ENCODE measurements at places on chromosomes 3 and 15.

- no peak for DNase-seq
These were observed 50.6 kb downstream of the SV2B start for GRCh38 chr15:91150502-91151160.

- DNase-seq, result no peak
These were observed 17.9 kb downstream of the FAM174B start for GRCh38 chr15:92637626-92638025.

GRCh38 chr3:188539037-188539436 lies 385.1 kb downstream of the LPP start:
- no peak for DNase-seq

DNA sequence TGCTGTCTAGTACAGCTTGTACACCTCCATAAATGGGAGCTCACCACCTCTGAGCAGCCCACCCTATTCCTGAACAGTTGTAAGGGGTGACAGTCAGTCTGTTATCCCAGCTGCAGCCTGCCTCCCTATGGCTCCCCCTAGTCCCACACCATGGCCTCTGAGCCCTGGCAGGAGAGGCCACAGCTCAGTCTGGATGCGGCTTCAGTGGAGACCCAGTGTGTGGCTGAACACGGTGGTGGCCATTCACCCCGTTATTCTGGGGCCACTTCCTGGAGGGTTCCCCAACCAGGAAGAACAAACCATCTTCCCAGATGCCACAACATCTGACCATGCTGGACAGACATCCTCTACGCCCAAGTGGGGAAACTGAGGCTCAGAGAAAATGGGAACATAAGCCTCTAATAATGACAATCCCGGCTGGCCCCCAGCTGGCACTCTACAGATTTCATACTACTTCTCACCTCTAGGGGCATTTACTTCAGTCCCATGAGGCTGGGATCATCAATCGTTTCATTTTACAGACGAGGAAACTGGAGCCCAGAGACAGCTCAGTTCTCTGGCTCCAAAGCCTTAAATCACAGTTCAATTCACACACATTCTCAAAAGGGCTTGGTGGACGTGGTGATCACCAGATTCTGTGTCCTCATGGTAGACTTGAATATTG lies 9.2 kb upstream of the GRIP2 start:
- DNase-seq, result no peak

- DNase-seq, result no peak
These were observed 185.2 kb downstream of the KLHL25 start for GRCh38 chr15:85609492-85609891.

GRCh38 chr15:68578175-68578979 lies 416 bp upstream of the CORO2B start:
- DNase-seq, result peak; percentile 22

- no peak for DNase-seq
These were observed 534.1 kb upstream of the GRM7 start for GRCh38 chr3:6326771-6327170.

DNA sequence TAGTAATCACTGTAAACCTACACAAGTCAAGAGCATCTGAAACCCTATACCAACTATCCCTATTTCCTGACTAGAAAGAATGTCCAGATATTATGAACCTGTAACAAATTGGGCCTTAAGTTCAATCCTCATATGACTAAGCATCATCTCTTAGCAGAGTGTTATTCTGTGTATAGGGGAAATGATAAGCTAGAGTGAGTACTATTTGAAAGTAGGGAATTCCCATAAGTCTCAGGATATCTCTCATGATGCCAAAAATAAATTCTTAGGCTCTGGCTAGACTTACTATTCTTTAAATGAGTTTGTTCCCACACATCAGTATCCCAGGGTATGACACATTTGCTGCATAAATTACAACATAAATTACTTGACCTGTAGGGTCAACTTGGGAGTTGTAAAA lies 15.3 kb downstream of the MRPL47 start:
- DNase-seq, result no peak

DNA sequence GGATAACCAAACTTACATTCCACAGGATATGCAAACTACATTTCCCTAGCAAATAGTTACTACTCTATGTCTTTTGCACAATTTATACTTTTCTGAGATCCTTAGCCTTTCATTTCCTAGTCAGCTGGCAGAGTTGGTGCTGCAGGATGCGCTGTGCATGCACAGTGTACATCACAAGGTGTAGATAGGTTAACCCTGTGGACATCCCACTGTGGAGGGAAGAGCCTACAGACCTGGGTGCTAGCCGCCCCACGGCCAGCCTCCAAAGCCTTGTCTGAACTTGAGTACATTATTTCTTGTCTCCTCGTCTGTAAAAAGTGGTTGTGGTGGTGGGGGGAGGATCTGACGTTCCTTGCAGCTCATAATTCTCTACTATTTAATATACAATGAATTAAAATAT lies 3.5 kb downstream of the TNFSF10 start:
- peak; percentile 39 for DNase-seq

- DNase-seq, result no peak
These were observed 208.8 kb downstream of the SV2B start for GRCh38 chr15:91308855-91309254.

DNA sequence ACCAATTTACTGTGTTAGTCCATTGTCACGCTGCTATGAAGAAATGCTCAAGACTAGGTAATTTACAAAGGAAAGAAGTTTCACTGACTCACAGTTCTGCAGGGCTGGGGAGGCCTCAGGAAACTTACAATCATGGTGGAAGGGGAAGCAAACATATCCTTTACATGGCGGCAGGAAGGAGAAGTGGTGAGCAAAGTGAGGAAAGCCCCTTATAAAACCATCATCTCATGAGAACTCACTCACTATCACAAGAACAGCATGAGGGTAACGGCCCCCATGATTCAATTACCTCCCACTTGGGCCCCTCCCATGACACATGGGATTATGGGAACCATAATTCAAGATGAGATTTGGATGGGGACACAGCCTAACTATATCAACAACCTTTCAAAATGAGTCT lies 20.2 kb downstream of the USF3 start:
- no peak for DNase-seq

DNA sequence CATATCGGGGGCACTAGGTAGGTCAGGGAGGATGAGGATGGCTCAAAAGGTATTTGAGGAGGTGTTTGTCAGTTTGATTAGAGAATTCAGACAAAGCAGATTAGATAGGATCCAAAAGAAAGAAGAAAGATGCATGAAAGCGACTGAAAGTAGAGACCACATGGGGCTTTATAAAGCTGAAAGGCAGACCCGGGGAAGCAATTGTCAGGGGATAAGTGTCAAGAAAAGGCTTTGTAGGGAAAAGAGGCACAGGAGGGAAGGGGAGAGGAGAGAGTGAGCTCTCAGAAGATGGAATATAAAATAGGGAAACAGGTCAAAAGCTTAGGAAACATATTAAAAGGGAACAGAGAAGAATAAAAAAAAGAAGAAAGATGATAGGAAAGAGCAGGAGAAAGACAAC lies 308.2 kb upstream of the RORA start:
- DNase-seq, result no peak

DNA sequence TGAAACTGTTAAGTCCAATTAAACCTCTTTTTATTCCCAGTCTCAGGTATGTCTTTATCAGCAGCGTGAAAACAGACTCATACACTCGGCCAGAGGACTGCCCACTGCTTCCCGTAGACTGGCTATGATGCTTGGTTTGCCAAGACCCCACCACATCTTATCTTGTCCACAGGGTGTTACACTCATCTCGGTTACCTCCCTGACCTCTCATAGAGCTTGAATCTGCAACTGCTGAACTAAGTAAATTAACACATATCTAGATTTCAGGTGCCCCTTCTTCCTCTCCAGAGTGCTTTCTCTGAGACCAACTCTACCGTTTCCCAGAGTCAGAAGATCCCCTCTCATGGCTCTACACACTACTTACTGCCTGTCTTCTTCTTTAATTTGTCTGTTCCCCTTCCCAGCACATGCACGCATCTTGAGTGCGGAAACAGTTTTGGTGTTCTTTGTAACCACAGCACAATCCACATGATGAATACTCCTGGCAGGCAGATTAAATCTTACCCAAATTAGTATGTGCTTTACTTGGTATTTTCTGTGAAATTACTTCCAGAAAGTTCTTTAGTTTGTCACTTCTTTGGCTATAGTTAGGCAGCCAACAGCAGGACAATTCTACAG lies 49.7 kb downstream of the CD200 start:
- no peak for DNase-seq

DNA sequence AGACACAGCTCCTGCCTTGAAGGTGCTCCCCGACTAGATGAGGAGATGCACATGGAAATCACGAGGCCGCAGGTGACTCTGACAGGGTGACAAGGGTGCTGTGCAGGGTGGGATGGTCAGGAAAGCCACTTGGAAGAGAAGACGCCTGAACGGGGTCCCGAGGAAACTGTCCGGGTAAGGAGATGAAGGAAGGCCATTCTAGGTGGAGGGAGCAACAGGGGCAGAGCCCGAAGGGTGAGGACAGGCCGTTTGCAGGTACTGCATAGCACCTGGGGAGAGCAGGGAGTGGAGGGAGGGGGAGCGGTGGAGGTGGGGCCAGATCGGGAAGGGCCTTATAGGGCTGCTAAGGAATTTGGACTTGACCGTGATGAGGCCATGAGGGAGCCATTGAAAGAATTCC lies 105.6 kb upstream of the DLG1 start:
- DNase-seq, result no peak

- no peak for DNase-seq
These were observed 1.1 kb downstream of the HCLS1 start for GRCh38 chr3:121659586-121659985.

- DNase-seq, result no peak
These were observed at the start of gene ILDR1 for GRCh38 chr3:122021811-122022401. Gene ILDR1 (minus strand): TSS chr3:122022247. CDS start chr3:122022077, 170 bp downstream.

- peak; percentile 92 for DNase-seq
These were observed 202.7 kb downstream of the TNIK start for GRCh38 chr3:171257251-171258203.

DNA sequence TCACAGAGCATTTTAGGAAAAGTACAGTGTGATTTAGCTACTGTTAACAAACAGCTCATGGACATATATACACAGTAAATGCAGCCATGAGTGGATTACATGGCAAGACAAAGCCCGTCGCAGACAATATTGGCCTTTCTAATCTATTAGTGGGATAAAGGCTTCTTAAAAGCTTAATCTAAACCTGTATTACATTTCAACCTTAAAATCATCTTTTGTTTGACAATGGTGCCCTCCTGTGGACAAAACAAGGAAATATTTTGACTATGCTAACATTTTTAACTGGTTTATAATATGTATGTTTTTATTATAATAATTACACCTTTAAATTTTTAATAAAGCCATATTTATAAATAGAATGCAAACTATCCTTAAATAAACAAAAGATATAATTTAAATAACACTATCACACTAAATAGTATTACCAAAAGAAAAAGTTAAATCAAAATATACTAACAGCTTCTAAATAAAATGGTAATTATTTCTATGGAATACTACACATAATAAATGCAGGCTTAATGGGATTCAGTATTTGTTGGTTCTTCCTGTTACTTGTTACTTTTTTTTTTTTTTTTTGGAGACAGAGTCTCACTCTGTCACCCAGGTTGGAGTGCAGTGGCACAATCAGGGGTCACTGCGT lies 38.6 kb downstream of the TAFA4 start:
- DNase-seq, result peak; percentile 9

GRCh38 chr3:133138017-133138416 lies 99.8 kb downstream of the TMEM108 start:
- no peak for DNase-seq

DNA sequence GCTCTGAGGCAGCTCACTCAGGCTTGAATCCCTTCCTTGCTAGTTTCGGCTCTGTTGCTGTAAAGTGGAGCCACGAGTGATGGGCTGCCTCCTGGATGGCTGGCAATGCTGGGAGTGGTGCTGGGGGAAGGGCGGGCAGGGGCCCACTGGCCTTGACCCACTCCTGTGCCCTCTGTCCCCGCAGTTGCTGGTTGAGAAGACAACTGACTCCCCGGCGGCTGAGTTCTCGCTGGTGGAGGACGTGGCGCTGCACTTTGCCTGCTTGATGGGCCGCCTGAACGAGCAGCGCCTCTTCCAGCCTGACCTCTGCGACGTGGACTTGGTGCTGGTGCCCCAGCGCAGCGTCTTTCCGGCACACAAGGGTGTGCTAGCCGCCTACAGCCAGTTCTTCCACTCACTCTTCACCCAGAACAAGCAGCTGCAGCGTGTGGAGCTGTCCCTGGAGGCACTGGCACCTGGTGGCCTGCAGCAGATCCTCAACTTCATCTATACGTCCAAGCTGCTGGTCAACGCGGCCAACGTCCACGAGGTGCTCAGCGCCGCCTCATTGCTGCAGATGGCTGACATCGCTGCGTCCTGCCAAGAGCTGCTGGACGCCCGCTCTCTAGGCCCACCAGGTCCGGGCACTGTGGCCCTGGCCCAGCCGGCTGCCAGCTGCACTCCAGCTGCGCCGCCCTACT lies 4.7 kb downstream of the ZBTB47 start:
- DNase-seq, result no peak

GRCh38 chr15:68957696-68958095 lies 27.4 kb downstream of the SPESP1 start:
- DNase-seq, result no peak

Data from RCC 7860 (cell line).